ENCODE measurements at places on chromosomes 2 and 18.
A peak's percentile ranks its signal among the peaks of the same experiment; 100 is the strongest.

GRCh38 chr2:238643400-238643907, 204.4 kb upstream of the TWIST2 start:
- no peak for DNase-seq
- no peaks in the 10 kb centered on the region for H3K36me3 ChIP-seq
- no peak overlapping the region for H3K27ac ChIP-seq
- no peaks in the 10 kb centered on the region for H3K4me1 ChIP-seq
- H3K4me3 ChIP-seq = no peak overlapping the region
- H3K27me3 ChIP-seq = no peaks in the 10 kb centered on the region

GRCh38 chr2:12412898-12413305, 303.8 kb upstream of the TRIB2 start:
- H3K4me1 ChIP-seq = peaks cover 2% of the 10 kb centered on the region
- no peak overlapping the region for H3K4me3 ChIP-seq
- no peaks in the 10 kb centered on the region for H3K27me3 ChIP-seq
- no peak for DNase-seq
- no peak overlapping the region for H3K27ac ChIP-seq

DNA sequence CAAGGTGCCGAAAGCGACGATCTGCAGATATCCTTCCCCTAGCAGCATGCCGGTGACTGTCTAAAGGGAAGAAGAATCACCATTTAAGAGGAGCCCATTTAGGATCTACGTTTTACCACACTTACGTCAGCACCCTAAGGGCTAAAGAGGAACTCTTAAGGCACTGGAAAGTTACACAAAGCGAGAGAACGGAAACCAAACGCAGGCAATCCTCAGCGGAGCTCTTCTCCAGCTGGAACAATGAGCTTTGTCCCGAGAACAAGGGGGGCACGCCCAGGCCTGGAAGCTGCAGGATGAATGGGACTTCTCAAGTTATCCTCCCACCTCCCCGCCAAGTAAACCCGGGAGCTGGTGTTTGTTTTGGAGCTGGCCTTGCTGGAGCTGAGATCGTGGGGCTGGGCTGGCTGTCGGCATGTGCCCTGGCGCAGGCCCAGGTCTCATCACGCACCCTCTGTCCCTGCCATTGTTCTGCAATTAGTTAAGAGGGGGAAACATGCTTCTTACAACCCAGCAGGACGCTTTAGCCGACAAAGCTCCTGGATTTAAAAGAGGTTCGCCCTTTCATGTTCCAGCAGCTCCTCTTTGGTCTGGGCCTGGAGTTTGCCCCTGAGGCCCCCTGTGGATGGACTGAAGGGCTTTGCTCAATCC, 36.4 kb downstream of the PXDN start:
- H3K27ac ChIP-seq = peak overlapping the region; percentile 20
- no peaks in the 10 kb centered on the region for H3K27me3 ChIP-seq
- peaks cover 2% of the 10 kb centered on the region for H3K36me3 ChIP-seq

DNA sequence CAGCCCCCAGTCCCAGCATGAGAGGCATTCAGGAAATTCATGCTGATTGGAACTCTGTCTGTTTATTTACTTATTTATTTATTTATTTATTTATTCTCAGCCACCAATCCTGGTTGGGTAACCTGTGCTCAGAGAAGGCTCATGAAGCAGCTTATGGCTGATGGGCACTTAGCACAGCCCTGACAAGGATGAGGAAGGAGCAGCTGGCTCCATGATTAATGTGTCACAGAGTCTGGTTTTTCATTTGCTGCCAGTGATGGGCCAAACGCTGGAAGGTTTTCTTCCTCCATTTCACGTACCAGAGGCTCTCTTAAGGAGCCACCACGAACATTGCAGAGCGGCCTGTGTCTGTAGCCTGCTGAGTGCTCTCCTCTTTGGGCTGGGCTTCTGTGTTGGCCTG, 28.3 kb upstream of the KCNS3 start:
- H3K4me1 ChIP-seq = no peaks in the 10 kb centered on the region
- H3K27ac ChIP-seq = no peak overlapping the region

DNA sequence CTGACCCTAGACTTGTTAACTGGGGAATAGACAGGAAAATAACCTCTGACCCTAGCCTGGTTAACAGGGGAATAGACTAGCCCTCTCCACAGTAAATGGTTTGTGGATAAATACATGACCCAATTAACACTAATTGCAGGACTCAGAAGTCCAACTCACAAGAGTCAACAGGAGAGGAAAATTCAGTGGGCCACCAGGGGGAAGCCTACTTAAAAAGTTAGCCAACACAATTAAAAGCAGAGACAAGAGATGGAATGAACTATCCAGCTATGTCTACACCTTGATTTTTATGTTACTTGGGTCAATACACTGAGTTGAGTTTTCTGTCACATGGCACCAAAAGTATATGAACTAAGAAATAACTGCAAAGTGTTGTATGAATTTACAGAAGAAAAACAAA, 158.8 kb upstream of the SLC39A10 start:
- no peaks in the 10 kb centered on the region for H3K27me3 ChIP-seq
- no peaks in the 10 kb centered on the region for H3K4me1 ChIP-seq
- no peak for DNase-seq
- no peak overlapping the region for H3K4me3 ChIP-seq

DNA sequence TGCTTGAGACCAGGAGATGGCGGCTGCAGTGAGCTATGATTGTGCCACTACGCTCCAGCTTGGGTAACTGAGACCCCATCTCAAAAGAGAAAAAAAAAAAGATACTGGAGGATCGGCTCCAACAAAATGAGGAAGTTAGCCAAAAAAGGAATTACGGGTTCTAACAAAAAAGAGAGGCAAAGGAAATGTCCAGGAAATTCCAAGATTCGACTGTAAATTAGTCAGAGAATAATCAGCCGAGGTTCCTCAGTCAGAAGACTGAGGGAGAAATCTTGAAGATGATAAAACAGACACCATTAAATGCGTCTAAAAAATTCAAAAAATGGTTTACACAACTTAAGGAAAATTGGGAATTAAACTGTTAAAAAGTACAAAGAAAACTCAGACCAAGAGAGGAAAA, 89.5 kb downstream of the AAK1 start:
- H3K4me3 ChIP-seq = no peak overlapping the region
- no peak for DNase-seq
- H3K27me3 ChIP-seq = no peaks in the 10 kb centered on the region
- H3K36me3 ChIP-seq = peaks cover 7% of the 10 kb centered on the region
- H3K27ac ChIP-seq = no peak overlapping the region

- H3K27me3 ChIP-seq = peaks cover 8% of the 10 kb centered on the region
- H3K27ac ChIP-seq = no peak overlapping the region
- DNase-seq = no peak
Measured at GRCh38 chr2:202023198-202023903, 10.3 kb upstream of the FZD7 start.

GRCh38 chr18:25561918-25562317, 210.0 kb upstream of the ZNF521 start:
- no peaks in the 10 kb centered on the region for H3K36me3 ChIP-seq
- peaks cover 2% of the 10 kb centered on the region for H3K4me1 ChIP-seq
- peak; percentile 55 for DNase-seq

GRCh38 chr18:22557168-22557941, 139.6 kb upstream of the CTAGE1 start:
- H3K27ac ChIP-seq = no peak overlapping the region
- no peaks in the 10 kb centered on the region for H3K36me3 ChIP-seq
- peak; percentile 76 for DNase-seq
- H3K27me3 ChIP-seq = no peaks in the 10 kb centered on the region
- no peak overlapping the region for H3K4me3 ChIP-seq
- peaks cover 2% of the 10 kb centered on the region for H3K4me1 ChIP-seq

GRCh38 chr2:40304340-40304739, 147.6 kb downstream of the SLC8A1 start:
- no peak overlapping the region for H3K4me3 ChIP-seq
- no peak for DNase-seq
- no peaks in the 10 kb centered on the region for H3K27me3 ChIP-seq
- peaks cover 19% of the 10 kb centered on the region for H3K4me1 ChIP-seq
- H3K27ac ChIP-seq = peak overlapping the region; percentile 53

DNA sequence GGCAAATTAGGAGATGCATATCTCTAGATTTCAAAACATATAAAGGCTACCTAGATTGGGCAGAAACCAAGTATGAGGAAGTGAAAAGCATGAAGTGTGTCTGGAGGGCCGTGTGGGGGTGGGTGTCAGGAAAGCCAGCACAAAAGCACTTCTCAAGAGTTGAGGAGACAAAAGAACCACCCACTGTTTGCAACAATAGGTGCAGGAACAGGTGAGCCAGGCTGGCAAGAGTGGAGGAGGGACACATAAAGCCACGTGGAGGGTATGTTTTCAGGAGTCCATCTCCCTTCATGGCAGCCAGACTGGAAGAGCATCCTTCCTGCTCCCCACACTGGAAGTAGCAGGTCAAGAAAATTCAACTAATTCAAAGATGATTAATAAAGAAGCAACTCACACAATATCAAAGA, 96.4 kb downstream of the CERS6 start:
- no peak overlapping the region for H3K27ac ChIP-seq
- no peaks in the 10 kb centered on the region for H3K36me3 ChIP-seq
- no peak overlapping the region for H3K4me3 ChIP-seq
- DNase-seq = no peak
- H3K27me3 ChIP-seq = no peaks in the 10 kb centered on the region

DNA sequence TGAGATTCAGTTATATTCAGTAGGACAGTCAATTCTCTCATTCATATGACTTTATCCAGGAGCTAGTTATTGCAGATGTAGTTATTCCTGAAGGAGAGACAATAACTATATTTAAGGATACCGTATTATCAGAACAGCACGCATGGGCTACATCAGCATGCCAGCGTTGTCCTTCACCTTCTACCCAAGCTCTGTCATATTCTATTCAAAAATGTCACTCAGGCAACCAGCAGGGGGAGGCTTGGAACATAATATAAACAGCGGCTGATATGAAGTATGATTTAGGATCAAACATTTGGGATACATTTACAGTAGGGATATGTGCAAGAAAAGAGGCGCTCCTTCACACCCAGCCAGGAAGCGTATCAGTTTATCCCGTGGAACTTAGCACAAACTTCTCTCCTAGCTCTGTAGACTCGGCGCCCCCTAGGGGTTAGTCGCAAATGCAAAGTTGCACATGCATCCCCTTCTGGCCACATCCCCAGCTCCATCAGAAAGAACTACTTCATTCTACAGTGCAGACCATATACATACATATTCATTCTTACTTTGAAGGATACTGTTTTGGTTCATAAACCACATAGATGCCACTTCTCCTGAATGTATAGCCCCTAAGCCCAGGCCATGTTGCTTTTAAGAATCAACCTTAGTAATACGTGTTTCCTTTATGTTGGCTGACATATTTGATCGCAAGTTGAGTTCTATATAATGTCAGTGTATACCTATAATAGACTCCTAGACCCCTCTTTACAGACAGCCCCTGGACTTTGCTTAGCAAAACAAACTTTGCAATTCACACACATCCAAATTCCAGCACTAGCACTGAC, 759.4 kb downstream of the ADCYAP1 start:
- H3K4me3 ChIP-seq = no peak overlapping the region
- DNase-seq = peak; percentile 54
- H3K27ac ChIP-seq = no peak overlapping the region
- no peaks in the 10 kb centered on the region for H3K4me1 ChIP-seq
- no peaks in the 10 kb centered on the region for H3K36me3 ChIP-seq
- no peaks in the 10 kb centered on the region for H3K27me3 ChIP-seq

DNA sequence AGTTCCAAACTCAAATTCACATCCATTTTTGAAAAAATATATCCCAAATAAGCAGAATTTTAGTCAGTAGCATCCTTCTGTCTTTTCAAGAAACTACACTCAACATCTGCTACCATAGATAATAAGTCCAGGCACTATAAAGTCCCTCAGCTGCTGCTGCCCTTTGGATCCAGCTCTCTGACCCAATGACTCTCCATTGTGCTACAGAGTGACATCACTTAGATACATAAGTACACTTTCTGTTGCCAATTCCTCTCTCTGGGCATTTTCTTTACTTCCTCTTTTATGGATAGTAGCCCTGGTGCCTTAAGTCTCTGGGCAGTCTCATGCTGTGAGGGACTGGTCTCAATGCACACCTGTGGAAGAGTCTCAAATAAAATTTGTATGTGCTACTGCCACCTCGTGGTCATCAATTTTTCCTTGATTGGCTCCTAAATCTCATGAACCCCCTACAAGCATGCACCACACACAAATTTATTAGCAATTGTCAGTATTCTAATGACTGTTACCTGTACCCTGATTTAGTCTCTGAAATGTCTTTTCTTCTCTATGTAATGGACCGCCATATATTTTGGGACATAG, 219.2 kb downstream of the LRP1B start:
- no peak overlapping the region for H3K4me3 ChIP-seq
- no peaks in the 10 kb centered on the region for H3K27me3 ChIP-seq
- H3K27ac ChIP-seq = no peak overlapping the region
- no peaks in the 10 kb centered on the region for H3K4me1 ChIP-seq
- DNase-seq = peak; percentile 50
- H3K36me3 ChIP-seq = no peaks in the 10 kb centered on the region

GRCh38 chr2:84323890-84324289, 135.2 kb downstream of the SUCLG1 start:
- no peak overlapping the region for H3K4me3 ChIP-seq
- peaks cover 2% of the 10 kb centered on the region for H3K4me1 ChIP-seq
- H3K27ac ChIP-seq = no peak overlapping the region
- H3K36me3 ChIP-seq = no peaks in the 10 kb centered on the region
- no peak for DNase-seq
- no peaks in the 10 kb centered on the region for H3K27me3 ChIP-seq

- H3K36me3 ChIP-seq = no peaks in the 10 kb centered on the region
- no peak overlapping the region for H3K27ac ChIP-seq
- H3K4me3 ChIP-seq = no peak overlapping the region
- no peaks in the 10 kb centered on the region for H3K27me3 ChIP-seq
- no peak for DNase-seq
Measured at GRCh38 chr2:61937886-61938285, 32.4 kb downstream of the COMMD1 start.

- no peak for DNase-seq
- no peaks in the 10 kb centered on the region for H3K27me3 ChIP-seq
- H3K4me3 ChIP-seq = no peak overlapping the region
- H3K4me1 ChIP-seq = no peaks in the 10 kb centered on the region
- no peak overlapping the region for H3K27ac ChIP-seq
- H3K36me3 ChIP-seq = no peaks in the 10 kb centered on the region
Measured at GRCh38 chr2:23809150-23809549, 117.8 kb downstream of the ATAD2B start.

DNA sequence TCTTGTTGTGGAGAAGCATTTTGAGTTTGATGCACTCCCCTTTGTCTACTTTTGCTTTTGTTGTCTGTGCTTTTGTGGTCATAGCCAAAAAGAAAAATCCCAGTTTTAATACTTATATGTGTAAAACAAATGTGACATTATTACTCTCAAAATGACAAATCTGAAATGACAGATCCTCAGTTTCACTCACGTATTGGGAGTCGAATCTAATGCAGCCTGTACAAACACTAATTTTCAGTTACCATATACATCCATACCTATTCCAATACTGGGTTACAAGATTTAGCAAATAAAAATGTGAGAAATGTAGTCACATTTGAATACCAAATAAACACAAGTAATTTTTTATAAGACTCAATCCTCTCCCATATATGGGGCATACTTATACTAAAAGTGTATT, 148.2 kb upstream of the ZNF516 start:
- no peak overlapping the region for H3K4me3 ChIP-seq
- no peaks in the 10 kb centered on the region for H3K27me3 ChIP-seq
- H3K27ac ChIP-seq = no peak overlapping the region
- H3K36me3 ChIP-seq = no peaks in the 10 kb centered on the region
- DNase-seq = no peak

GRCh38 chr2:70982971-70983370, 4.5 kb downstream of the ANKRD53 start:
- no peaks in the 10 kb centered on the region for H3K27me3 ChIP-seq
- H3K36me3 ChIP-seq = peaks cover 8% of the 10 kb centered on the region
- no peak overlapping the region for H3K27ac ChIP-seq
- DNase-seq = no peak
- H3K4me3 ChIP-seq = peak overlapping the region; percentile 26

All from trophoblast cell (in vitro differentiated cells and primary cell).